Activated T-cell treated with anti-CD3 and anti-CD28 coated beads for 48 hours (primary cell): ENCODE measurements at places on chromosomes 13 and 19.

DNA sequence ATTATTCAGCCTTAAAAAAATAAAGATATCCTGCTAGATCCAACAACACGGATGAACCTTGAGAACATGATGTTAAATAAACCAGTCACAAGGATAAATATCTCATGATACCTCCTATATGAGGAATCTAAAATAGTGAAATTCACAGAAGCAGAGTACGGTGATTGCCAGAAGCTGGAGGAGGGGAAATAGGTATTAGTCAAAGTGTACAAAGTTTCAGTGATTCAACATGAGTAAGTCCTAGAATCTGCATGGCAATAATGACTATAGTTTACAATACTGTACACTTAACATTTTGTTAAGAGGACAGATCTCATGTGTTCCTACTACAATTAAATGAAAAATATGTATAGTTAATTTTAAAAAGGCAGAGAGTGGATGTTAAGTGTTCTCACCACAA, 206.6 kb upstream of the SLC10A2 start:
- DNase-seq, result no peak

- no peak for DNase-seq
These were observed 204.9 kb upstream of the KL start for GRCh38 chr13:32811297-32811800.

GRCh38 chr19:45298264-45298663, 24.4 kb downstream of the CKM start:
- no peak for DNase-seq

DNA sequence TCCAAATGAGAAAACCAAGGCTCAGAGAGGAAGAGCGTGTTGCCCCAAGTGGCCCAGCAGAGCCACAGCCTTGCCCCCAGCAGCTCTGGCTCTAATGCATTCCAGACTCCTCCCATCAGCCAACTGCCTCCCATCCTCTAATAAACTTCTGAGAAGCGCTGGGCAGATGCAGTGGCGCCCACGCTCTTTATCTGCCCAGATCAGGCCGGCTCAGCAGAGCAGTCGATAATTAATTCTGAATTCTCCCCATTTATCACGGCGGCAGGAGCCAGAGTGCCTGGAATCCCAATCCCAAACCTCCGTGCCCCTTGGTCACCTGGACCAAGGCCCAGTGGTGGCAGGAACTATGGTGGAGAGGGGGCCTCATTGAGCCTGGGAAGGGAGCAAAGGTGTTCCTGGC, 13.9 kb downstream of the TINCR start:
- no peak for DNase-seq

- DNase-seq, result no peak
These were observed 27.7 kb downstream of the STK24 start for GRCh38 chr13:98549006-98549727.

DNA sequence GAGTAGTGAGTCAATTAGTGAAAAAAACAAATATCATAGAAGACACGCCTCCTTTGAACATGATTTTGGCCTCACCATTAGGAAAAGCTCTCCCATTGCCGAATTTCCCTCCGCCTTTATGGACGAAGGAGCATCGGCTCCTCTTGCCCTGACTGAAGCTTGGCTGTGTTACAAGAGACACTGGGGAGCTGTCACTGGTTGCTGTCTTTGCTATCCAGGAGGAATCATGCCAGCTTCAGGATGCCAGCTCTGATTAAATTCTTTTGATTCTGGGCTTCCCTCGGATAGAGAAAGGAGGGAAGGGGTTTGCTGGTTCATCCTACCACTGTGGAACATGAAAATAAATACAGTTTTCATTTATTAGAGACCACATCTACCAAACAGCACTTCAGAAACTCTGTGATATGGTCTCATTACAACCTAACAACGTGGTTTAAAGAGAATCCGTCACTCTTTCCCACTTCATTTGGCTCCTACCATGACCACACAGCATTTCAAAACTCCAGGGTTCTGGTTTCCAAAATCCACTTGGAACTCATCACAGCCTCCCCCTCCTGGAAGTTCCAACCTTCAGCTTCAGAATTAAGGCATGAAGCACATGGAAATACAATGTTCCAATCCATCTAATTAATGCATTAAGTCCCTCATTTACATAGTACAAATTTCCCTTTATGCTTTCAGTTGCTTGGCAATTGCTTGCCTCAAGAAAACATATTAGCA, 446.0 kb downstream of the EFNB2 start:
- DNase-seq, result no peak

- no peak for DNase-seq
These were observed 40.8 kb downstream of the TNFRSF19 start for GRCh38 chr13:23610966-23611491.

- DNase-seq, result no peak
These were observed 85.7 kb downstream of the RYR1 start for GRCh38 chr19:38519168-38519567.

DNA sequence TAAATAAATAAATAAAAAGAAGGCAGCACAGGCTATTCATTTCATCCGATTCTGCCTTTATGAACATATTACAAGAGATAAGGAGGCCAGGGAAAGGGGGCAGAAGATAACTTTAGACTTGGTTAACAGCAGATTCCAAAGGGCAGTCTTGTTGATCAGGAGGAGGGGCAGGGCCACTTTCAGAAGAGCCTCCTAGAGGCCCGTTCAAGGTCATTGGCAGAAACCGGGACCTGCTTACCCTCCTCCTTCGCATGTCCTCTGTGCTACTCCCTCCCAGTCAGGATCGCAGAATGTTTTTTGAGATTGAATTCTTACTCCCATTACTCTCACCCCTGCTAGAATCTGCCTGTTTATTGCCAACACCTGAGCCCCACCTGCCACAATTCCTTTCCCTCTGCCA, 217.0 kb upstream of the IPO5 start:
- no peak for DNase-seq

DNA sequence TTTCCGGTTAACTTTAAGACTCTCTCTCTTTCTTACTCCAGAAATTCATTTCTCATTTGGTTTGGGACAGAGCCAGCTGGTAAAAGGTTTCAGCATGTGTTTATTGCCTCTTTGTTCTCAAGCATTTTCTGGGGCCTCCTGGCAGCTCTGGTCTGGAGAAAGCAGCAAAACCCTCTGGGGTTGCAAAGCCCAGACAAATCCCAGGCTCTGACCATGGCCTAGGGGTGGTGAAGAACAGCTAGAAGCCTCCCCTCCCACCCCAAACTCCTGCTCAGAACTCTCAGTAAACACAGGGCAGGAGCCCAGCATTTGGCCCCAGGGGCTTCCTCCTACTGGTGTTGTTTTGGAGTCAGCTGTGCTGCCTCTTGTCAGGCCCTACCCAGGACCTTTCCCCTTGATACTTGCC, 124.2 kb upstream of the SERP2 start:
- DNase-seq, result no peak

DNA sequence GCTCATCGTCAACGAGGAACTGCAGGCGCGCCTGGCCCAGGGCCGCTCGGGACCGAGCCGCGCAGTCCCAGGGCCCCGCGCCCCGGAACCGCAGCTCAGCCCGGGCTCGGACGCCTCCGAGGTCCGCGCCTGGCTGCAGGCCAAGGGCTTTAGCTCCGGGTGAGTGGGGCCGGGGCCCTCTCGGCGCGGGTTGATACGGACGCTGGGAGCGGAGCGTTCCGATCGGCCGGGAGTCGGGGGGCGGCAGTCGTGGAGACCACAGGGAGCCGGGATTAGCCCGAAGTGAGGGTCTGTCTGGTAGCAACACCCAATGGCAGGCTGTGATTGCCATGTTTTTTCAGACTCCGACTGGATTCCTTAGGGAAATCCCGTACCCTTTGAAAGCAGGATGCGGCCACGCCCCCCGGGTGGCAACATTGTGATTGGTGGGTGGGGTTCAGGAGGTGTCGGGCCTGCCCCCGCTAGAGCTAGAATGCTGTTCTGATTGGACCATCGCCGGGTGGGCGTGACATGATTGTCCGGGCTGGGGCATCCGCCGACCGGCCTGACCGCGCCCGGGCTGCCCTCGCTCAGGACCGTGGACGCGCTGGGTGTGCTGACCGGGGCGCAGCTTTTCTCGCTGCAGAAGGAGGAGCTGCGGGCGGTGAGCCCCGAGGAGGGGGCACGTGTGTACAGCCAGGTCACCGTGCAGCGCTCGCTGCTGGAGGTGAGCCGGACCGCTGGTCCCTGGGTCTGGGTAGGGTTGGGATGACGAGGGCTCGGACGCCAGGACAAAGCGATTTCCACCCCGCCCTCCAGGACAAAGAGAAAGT, 11.3 kb downstream of the EPS8L1 start:
- peak; percentile 53 for DNase-seq

GRCh38 chr19:18320865-18321733, 1.8 kb downstream of the LSM4 start:
- no peak for DNase-seq

DNA sequence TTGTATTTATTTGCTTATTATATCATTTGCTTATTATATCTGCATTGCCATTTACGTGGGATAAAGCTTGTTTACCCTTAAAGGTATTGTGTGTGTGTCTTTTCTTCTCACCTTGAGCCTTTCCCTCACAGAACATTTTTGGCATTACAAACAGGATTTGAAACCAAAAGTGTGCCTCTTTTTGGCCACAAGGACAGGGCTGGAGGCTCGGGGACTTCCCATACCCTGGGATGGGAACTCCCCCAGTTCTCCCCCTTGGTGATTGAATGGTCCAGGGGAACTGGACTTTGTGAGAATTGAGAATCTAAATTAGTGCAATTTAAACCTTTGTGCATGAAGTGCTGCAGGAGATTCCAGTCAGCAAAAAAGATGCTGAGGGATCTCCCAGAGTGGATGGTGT, 2.4 kb upstream of the ZNF506 start:
- DNase-seq, result no peak

DNA sequence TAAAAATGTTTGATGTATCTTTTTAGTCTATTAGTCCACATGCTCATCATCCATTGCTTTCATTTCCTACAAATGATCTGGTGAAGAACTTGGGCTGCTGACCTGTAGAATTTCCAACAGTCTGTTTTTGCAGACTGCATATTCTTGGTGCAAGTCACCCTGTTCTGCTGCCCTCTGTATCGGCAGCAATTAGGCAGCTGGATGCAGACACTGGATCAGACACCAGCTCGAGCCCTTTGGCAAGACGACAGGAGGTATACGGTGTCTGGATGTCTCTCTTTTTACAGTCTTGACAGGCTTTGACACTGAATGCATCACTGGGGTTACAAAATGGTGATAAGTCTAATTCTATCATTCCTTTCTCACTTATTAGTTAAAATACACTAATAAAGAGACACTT, 21.8 kb downstream of the MTRF1 start:
- DNase-seq, result no peak

DNA sequence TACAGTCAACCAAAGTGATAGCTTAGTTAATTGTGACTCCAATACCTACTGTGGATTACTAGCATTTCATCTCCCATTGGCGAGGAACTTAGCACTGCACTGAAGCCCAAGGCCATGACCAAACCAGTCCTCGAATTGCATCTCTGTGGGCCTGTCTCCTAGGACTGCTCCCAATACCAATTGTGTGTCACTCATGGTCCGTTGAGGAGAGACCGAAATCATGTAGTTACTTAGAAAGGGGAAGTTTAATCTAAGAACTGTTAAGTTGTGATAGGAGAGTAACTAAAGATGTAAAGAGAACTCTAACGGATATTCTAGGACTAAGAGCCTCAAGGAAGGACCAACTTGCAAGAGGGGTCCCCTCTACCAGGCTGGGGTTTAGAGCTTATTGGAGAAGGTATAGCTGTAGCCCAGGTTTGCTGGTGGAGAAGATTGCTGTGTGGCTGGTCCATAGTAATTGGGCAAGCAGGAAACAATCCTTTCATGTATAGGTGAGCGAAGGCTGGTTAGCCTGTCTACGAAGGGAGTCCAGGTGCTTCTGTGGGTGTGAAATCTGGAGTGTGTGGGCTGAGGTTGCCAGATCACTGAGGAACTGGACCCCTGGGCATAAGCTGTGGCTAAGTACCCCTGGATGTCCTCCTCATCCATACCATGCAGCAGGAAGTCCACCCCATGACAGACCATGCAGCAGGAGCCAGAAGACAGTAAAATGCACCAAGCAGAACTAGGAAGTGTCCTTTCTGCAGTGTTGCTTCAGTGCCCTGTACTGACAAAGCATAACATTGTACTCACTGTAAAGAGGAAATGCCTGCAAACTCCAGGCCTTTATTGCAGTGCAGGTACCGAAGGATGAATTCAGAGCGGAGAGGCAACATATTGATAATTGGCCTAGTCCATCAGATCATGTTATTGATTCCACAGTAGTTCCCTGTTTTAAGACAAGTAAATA, 30.8 kb downstream of the DNAJC3 start:
- DNase-seq, result no peak

- no peak for DNase-seq
These were observed 22.5 kb upstream of the PLA2G4C start for GRCh38 chr19:48133094-48133493.

- no peak for DNase-seq
These were observed 12.1 kb upstream of the URAD start for GRCh38 chr13:28000567-28000966.

- no peak for DNase-seq
These were observed 470 bp downstream of the ZNF835 start for GRCh38 chr19:56670961-56671612.

- no peak for DNase-seq
These were observed 20.6 kb upstream of the TCF3 start for GRCh38 chr19:1672769-1673644.

DNA sequence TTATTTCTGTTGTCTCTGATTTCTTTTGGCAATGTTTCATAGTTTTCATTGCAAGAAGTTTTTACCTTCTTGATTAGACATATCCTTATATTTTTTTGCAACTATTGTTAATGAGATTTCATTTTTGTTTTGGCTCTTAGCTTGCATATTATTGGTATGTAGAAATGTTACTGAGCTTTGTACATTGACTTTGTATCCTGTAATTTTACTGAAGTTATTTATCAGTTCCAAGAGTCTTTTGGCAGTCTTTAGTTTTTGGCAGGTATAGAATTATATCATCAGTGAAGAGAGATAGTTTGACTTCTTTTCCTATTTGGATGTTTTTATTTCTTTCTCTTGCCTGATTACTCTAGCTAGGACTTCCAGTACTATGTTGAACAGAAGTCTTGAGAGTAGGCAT, 375.7 kb downstream of the TDRD3 start:
- DNase-seq, result no peak

DNA sequence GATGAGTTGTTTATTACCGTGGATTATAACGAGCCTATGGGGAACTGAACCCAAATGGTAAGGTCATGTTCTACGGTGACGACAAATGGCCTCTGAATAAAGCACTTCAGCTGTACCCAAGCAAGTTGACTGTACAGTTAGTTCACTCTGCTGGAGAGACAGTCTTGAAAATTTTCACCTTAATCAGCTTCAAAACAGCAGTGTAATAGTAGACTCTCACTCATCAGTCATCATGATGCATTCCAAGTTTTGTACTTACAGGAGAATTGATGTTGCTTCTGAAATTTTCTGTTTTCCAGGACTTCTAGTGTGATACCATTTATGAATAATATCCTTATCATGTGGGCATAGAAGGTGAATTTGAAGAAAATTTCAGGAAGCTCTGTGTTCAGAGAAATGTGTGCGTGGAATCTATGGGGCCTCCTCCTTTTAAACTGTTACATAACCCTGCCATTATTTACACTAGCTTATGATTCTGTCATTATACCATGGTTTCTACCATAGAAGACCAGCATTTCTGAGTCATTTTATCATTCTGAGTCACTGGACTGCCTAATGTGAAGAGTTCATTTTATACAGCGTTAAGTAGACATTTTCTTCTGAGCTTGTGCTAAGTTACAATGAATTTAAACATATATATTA, 96.9 kb downstream of the WDFY2 start:
- DNase-seq, result no peak
